ENCODE measurements at places on chromosomes 1 and 21. TPM values are rescaled to one million over a fixed set of nuclear protein-coding genes. Genes with fewer than 3 reads are reported as not detected.

- H3K4me1 ChIP-seq: peaks cover 23% of the 10 kb centered on the region
- H3K36me3 ChIP-seq: no peaks in the 10 kb centered on the region
These were observed 296.6 kb downstream of the OMA1 start for GRCh38 chr1:58249737-58250586.

DNA sequence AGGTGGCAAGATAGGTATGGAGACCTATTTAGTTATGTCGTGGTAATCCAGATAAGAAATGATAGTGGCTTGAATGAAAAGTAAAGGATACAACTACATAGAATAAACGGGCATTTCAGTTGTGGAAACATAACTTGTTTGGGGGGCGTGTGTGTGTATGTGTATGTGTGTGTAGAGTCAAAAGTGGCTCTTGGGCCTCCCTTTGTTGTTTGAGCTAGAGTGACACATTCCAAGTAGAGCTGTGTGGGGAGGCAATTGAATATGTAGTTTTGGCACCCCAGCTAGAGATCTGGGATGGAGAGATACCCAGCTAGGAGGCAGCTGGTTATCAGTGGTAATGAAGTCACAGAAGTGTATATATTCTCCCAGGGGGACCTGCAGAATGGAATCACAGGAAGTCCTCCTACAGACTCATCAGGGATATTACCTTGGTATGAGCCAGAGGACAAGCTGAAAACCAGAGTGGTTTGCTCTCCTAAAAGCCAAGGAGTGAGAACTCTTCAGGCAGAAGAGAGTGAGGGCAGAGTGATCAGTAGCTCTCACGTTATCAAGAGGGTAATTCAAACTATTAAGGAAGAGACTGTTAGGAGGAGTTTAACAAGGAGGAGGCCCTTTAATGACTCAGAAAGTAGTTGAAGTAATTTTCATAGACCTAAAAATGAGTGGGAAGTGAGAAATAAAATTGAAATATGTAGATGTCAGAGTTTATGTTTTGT is 5.1 kb downstream of the CR1L start:
- H3K4me3 ChIP-seq: no peak overlapping the region
- no peaks in the 10 kb centered on the region for H3K27me3 ChIP-seq
- H3K36me3 ChIP-seq: no peaks in the 10 kb centered on the region
- H3K27ac ChIP-seq: no peak overlapping the region

DNA sequence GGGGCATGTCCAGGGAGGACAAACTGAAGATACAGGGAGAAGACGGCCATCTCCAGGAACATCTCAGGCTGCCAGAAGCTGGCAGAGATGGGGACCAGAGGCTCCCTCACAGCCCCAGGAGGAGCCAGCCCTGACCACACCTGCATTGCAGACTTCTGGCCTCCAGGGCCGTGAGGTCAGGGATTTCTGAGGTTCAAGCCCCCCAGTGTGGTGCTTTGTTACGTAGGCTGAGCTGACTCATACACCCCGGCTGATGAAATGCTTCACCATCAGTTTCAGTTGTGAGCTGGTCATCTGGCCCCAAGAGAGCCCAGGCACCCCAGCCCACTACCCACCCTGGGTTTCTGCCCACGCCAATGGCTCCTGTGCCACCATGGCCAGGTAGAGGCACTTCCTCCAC is 106.4 kb downstream of the SIK1 start:
- no peaks in the 10 kb centered on the region for H3K27me3 ChIP-seq
- no peaks in the 10 kb centered on the region for H3K36me3 ChIP-seq
- H3K4me3 ChIP-seq: no peak overlapping the region
- no peaks in the 10 kb centered on the region for H3K4me1 ChIP-seq
- no peak for DNase-seq
- no peak overlapping the region for H3K27ac ChIP-seq

Gene ZNF697
- total RNA-seq: 4.5 TPM

DNA sequence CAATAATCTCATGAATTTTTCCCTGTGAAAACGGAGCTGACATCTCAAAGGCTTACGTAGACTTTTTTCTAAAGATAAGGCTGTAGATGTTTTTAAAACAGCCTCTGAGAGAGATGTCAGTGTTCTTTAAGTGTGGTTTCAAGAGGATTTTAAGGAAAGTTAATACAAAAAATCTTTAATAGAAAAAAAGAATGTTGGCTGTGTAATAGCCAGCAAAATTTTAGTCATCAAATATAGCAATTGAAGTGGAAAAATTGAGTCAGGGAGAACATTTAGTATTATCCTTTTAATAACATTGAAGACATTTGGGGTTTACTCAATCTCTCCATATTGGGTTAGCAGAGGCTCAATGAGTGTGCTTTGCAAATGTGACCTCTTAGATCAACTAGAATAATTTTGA is 38.6 kb upstream of the CHRM3 start:
- no peak overlapping the region for H3K27ac ChIP-seq
- no peak for DNase-seq
- no peak overlapping the region for H3K4me3 ChIP-seq
- no peaks in the 10 kb centered on the region for H3K4me1 ChIP-seq

- no peaks in the 10 kb centered on the region for H3K36me3 ChIP-seq
- H3K4me1 ChIP-seq: peaks cover 7% of the 10 kb centered on the region
- no peak overlapping the region for H3K27ac ChIP-seq
- peak overlapping the region; percentile 36 for H3K4me3 ChIP-seq
- peak; percentile 40 for DNase-seq
- H3K27me3 ChIP-seq: no peaks in the 10 kb centered on the region
These were observed 15.7 kb upstream of the LUZP1 start for GRCh38 chr1:23184212-23184934.

DNA sequence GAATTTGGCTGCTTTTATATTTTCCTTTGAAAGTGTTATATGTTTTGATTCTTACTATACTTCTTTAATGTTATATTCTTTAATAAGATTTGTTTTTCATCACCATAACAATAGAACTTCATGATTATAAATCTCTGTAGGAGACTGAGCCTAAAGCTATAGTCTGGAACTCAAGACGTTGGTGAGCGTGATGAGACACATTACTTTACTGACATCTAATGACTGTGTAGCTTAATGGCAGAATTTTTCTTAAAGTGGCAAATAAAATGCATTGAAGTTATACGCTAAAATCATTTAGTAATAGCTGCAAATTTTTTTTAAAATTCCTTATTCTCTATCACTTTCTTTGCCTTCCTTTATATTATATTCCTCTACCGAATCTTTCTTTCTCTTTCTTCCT is 56.1 kb upstream of the HAO2 start:
- H3K27me3 ChIP-seq: no peaks in the 10 kb centered on the region
- no peak for DNase-seq
- H3K27ac ChIP-seq: no peak overlapping the region
- no peaks in the 10 kb centered on the region for H3K36me3 ChIP-seq

- no peak overlapping the region for H3K4me3 ChIP-seq
- H3K4me1 ChIP-seq: peaks cover 12% of the 10 kb centered on the region
- no peaks in the 10 kb centered on the region for H3K36me3 ChIP-seq
- DNase-seq: no peak
- no peaks in the 10 kb centered on the region for H3K27me3 ChIP-seq
- no peak overlapping the region for H3K27ac ChIP-seq
These were observed 9.6 kb downstream of the UQCRHL start for GRCh38 chr1:15797614-15798390.

- no peak overlapping the region for H3K4me3 ChIP-seq
- H3K36me3 ChIP-seq: no peaks in the 10 kb centered on the region
- peaks cover 8% of the 10 kb centered on the region for H3K4me1 ChIP-seq
- H3K27me3 ChIP-seq: no peaks in the 10 kb centered on the region
- DNase-seq: no peak
These were observed 34.8 kb upstream of the GREM2 start for GRCh38 chr1:240646571-240647240.

Gene RCC1
- 21.8 TPM for total RNA-seq

Gene VPS26C
- total RNA-seq: 37.7 TPM
